ENCODE measurements at places on chromosomes 5 and 9.

- DNase-seq = no peak
These were observed 44.8 kb downstream of the RCL1 start for GRCh38 chr9:4837261-4838188.

- DNase-seq = no peak
These were observed 106.8 kb upstream of the PTGER4 start for GRCh38 chr5:40572937-40573336.

DNA sequence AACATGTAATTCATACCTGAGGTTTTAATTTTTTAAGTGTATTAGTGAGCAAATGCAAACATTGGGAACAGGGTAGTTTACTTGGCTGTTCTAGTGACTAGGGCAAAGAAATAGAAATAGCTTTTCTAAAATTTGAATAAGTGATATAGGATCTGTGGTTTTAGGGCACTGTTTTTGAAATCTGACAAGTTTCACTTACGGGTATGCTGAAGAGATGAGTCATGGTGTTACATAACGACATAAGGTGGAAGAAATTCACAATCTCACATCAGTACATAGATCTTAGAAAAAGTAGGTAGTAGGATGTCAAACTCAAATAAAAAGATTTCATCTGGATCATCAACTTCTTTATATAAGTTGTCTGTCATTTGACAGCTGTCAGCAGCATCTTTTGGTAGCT lies 772.3 kb downstream of the MAT2B start:
- DNase-seq = no peak

- no peak for DNase-seq
These were observed 217.7 kb downstream of the PAX5 start for GRCh38 chr9:36816371-36816770.

- no peak for DNase-seq
These were observed 409.1 kb upstream of the GRIA1 start for GRCh38 chr5:153081385-153081784.

DNA sequence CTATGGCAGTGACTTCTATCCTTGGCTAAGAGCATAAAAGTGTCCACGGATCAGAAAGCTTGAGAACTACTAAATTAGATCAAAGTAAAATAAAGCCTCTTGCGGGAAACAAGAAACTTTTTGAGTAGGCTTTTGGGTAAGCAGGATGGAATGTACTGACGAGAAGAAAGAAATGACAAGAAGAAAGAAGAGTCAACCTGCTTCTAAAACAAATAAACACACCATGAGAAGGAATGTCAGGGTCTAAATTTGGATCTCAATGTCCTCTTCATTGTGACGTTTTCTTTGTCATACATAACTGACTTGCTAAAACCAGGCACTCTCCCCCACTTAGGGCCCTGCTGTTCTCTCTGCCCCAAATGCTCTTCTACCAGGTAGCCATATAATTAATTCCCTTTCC lies 290.1 kb upstream of the PTGER4 start:
- DNase-seq = no peak

DNA sequence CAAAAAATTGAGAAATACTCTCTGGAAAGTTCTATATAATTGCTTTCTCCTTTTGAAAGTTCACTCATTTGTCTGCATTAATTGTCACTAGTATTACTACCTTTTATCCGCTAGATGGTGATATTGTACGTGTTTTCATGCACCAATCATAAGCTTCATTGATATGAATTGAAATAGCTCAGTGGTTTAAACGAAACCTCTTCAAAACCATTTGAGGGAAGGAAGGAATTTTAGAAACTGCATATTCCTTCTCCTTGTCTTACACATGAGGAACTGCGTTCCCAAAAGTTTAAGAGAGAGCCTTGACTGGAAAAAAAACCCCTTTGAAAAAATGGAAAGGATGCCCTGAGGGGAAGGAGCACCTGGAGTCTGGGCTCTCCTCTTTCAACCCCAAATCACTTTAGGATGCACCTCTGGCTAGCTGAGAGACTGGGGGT lies 98.6 kb downstream of the YTHDC2 start:
- peak; percentile 21 for DNase-seq

GRCh38 chr5:127885176-127885575 lies 182.0 kb downstream of the CCDC192 start:
- no peak for DNase-seq

DNA sequence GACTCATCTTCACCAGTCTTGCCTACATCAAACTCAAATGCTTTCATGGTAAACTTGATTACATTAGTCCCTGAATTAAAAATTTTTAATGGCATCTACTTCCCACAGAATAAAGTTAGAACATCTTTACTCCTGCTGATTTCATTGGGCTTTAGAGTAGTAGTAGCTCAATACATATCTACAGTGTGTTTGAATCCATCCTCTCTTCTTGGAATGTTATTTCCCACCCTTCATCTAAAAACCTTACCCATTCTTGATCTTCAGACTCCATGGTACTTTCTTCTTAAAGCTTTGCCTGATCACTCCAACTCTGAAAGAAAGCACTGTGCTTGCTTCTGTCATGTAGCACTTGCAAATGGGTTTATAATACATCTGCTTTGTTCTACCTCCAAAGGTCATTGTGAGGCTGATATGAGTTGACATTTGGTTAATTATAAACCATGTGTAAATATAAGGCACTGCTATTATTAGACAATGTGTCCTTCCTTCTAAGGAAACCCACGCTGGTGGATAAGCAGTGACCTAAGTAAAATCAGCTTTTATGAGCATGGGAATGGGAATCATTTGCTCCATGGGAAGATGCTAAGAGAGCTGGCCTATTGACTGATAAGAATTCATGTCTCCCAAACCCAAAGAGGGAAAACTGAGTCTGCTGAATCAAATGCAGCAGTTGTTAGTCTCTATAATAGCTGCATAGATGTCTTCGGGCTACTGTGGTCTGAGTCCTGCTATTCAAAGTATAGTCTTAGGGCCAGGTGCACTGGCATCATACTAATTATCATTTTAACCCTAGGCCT lies 7.5 kb upstream of the PRLR start:
- no peak for DNase-seq

DNA sequence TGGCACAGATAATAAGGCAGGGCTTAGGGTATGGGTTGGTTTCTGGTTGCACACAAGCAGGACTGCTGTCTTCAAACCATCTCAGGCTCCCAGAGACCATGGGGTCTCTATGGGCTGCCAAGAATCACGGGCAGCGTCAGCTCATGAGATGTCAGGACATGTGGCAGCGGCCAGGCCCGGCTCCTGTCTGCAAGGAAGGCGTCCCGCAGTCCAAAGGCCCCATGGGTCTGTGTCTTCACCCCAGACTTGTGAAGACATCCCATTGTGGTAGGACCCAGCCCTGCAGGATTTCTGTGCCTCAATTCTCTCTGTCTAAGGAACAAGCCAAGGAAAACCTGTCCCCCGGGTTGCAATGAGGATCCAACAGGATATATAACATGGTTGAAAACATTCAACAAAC lies 32.6 kb downstream of the IPPK start:
- DNase-seq = no peak

DNA sequence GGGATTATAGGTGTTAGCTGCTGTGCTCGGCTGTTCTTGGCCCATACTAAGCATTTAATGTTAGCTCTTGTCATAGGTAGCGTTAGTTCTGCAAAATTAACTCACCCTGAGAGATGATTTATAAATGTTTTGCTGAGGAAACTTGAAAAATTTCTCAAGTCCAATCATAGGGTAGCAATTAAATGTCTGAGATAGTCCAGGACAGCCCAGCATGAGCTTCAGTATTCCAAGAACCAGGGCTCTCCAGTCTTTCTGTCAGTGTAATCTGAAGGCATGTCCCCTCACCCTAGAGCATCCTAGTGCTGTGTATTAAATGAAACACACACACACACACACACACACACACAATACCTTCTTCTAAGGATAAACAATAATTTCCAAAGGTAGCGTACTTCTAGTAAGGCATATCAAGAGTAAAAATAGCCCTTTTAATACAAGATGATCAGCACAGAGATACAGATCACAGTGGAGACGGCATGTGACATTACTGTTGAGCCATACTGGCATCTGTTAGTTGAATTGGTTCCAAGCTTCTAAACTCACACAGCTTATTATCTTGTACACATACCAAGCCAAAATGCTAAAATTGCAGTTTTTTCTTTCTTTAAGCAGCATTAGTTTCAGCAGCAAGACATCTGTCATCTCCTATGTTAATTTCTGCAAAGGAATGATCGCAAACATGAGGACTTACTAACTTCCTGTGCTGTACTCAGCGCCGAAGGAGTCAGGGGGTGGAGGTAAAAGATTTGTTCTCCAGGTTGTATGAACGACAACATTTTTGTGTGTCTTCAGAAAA lies 46.3 kb upstream of the JMY start:
- no peak for DNase-seq

DNA sequence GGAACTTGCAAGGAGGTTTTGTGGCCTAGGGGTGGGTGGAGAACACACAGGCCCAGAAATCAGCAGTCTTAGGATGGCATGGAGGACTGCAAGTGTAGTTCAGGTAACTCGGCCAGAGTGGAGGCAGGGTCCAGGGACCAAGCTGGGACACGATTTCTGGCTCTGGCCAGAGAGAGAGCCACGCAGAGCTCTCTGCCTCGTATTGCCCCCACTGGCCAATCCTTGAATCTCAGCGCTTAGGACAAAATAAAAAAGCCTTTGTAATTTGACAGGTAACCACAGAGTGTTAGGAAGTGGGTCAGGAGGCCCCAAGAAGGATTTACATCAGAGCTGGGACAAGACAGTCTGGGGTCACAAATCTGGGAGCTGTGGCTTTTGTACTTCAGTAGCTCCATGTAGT lies 11.7 kb downstream of the MAP3K1 start:
- DNase-seq = no peak
